Natural killer cell treated with Interleukin-12 subunit alpha and Interleukin-12 subunit beta and Interleukin-15 and Interleukin-18, amount 100 ng/mL, for 72 hours (primary cell): ENCODE measurements at places on chromosomes 3 and 15. TPM values are rescaled to one million over a fixed set of nuclear protein-coding genes. Genes with fewer than 3 reads are reported as not detected.
A peak's percentile ranks its signal among the peaks of the same experiment; 100 is the strongest.

The CPLX3 gene
- total RNA-seq = 0.43 TPM

The LARP6 gene
- not detected for total RNA-seq

The MOBP gene
- total RNA-seq = not detected

The TGM5 gene
- 0.95 TPM for total RNA-seq

The CACNA2D2 gene
- 1.7 TPM for total RNA-seq

The QRICH1 gene
- total RNA-seq = 127 TPM

The FMN1 gene
- total RNA-seq = 2.6 TPM

GRCh38 chr3:98966862-98967546 is 65.5 kb upstream of the DCBLD2 start:
- no peaks in the 10 kb centered on the region for H3K4me1 ChIP-seq
- no peak overlapping the region for H3K27ac ChIP-seq
- H3K27me3 ChIP-seq = no peaks in the 10 kb centered on the region
- no peaks in the 10 kb centered on the region for H3K36me3 ChIP-seq
- no peak for DNase-seq
- H3K4me3 ChIP-seq = no peak overlapping the region

GRCh38 chr15:40339621-40339945 is 1.2 kb downstream of the CCDC9B start:
- H3K36me3 ChIP-seq = no peaks in the 10 kb centered on the region
- H3K4me1 ChIP-seq = peaks cover 9% of the 10 kb centered on the region
- peaks cover 2% of the 10 kb centered on the region for H3K27me3 ChIP-seq
- no peak for DNase-seq
- no peak overlapping the region for H3K4me3 ChIP-seq

- DNase-seq = no peak
- H3K27ac ChIP-seq = no peak overlapping the region
- peaks cover 14% of the 10 kb centered on the region for H3K4me1 ChIP-seq
- peaks cover 4% of the 10 kb centered on the region for H3K36me3 ChIP-seq
- H3K27me3 ChIP-seq = no peaks in the 10 kb centered on the region
- H3K4me3 ChIP-seq = no peak overlapping the region
Observed at GRCh38 chr15:65550681-65551098, 20.4 kb downstream of the HACD3 start.

- no peak overlapping the region for H3K4me3 ChIP-seq
- no peak overlapping the region for H3K27ac ChIP-seq
- no peaks in the 10 kb centered on the region for H3K36me3 ChIP-seq
- H3K4me1 ChIP-seq = no peaks in the 10 kb centered on the region
Observed at GRCh38 chr3:131733086-131733841, 230.5 kb upstream of the MRPL3 start.

DNA sequence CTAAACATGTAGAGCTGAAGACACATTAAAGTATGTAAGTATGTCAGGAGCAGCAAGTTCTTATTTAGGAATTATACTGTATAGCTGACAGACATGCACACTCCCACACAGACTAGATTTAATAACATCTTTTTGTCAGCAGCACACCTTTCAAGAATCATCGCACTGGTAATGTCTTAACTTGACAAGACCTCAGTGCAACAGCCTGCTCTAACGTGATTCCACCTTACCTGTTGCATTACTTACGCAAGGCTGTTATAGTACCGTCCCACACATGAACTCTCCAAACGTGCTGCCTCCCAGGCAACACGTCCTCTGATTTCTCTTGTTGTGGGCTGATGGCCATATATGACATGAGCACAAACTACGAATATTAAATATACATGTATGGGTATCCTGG is 11.9 kb downstream of the CHRM5 start:
- no peak overlapping the region for H3K27ac ChIP-seq
- H3K27me3 ChIP-seq = no peaks in the 10 kb centered on the region
- H3K4me3 ChIP-seq = no peak overlapping the region
- H3K4me1 ChIP-seq = peaks cover 10% of the 10 kb centered on the region
- H3K36me3 ChIP-seq = no peaks in the 10 kb centered on the region
- no peak for DNase-seq

DNA sequence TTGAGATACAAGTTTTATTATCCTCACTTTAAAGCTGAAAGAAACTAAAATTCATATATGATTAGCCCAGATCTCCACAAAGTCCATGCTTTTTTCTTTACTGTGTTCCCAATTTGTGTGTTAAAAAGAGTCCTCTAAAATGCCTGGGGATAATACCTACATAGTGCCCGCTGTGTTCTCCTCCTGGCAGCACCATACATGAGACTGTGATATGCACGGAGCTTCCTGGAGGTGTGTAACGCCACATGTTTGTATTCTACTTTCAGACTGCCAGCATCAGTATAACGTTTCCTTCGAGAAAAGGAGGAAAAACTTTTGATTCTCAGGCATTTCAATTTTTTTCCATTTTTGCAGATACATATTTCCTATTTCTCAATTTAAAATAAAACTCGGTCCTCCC is 273.3 kb upstream of the TGFBR2 start:
- no peak for DNase-seq
- peaks cover 8% of the 10 kb centered on the region for H3K36me3 ChIP-seq
- H3K4me1 ChIP-seq = peaks cover 5% of the 10 kb centered on the region

DNA sequence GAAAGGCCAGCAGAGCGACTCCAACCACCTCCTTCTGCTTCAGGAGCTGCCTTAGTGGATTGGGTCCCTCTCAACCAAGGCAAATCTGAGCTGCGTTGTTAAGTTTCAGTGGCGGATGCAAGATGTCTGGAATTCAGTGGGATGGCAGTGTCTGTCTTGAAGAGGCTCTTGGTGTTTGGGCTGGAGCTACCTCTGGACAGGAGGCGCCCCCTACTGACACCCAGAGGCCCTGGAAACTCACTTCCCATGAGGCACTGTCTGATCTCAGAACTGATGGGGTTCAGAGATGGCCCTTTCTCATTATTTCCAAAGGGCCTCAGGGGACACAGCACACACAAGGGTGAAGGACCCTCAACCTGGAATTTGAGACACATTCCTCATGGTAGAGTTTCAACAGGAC is 6.0 kb upstream of the SLC28A1 start:
- H3K4me3 ChIP-seq = no peak overlapping the region
- no peak overlapping the region for H3K27ac ChIP-seq
- no peaks in the 10 kb centered on the region for H3K36me3 ChIP-seq
- H3K4me1 ChIP-seq = no peaks in the 10 kb centered on the region
- H3K27me3 ChIP-seq = peaks cover 3% of the 10 kb centered on the region
- DNase-seq = no peak

DNA sequence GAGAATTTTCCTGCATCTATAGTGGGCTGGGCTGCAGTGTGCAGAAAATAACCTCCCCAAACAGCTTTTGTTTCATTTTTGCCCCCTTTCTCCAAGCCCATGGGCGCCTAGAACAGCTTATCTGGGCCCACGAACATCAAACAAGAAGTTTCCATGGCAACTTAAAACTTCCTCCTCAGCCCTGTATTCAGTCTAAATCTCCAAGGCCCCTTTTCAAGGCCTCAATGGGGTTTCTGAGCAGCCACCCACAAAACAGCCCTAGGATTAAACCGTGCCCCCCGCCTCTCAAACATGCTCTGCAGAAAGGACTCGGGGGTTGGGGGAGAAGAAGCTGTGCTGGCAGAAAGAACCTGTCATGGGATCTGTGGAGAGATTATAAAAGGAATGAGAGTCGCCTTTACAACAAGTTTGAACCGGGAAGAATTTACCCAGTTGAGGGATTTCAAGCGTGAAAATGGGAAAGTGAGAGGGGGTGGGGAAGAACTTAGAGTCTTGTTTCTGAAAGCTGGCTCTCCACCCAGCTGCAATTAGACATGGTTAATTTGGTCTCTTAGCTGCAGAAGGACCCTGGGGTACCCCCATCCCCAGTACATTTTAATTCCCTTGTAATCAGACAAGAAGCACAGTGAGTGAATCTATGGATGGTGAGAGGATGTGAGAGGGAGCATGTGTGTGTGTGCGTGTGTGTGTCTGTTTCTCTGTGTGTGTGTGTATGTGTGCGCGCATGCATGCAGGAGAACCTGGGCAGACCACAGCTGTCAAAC is 4.3 kb upstream of the FAM107A start:
- no peak for DNase-seq
- peaks cover 32% of the 10 kb centered on the region for H3K27me3 ChIP-seq
- peaks cover 23% of the 10 kb centered on the region for H3K4me1 ChIP-seq

GRCh38 chr3:42849017-42849416 is 26.7 kb downstream of the CYP8B1 start:
- H3K36me3 ChIP-seq = no peaks in the 10 kb centered on the region
- H3K27me3 ChIP-seq = no peaks in the 10 kb centered on the region
- no peak overlapping the region for H3K4me3 ChIP-seq
- peaks cover 29% of the 10 kb centered on the region for H3K4me1 ChIP-seq
- no peak overlapping the region for H3K27ac ChIP-seq

GRCh38 chr3:14991151-14991742 is 43.9 kb downstream of the NR2C2 start:
- no peak overlapping the region for H3K4me3 ChIP-seq
- no peaks in the 10 kb centered on the region for H3K27me3 ChIP-seq
- no peak overlapping the region for H3K27ac ChIP-seq
- peaks cover 41% of the 10 kb centered on the region for H3K4me1 ChIP-seq

- H3K4me3 ChIP-seq = peak within 1 kb of the TSS; percentile 93
- peaks cover 7% of the 10 kb centered on the region for H3K36me3 ChIP-seq
- H3K27me3 ChIP-seq = no peaks in the 10 kb centered on the region
- H3K27ac ChIP-seq = peak within 1 kb of the TSS; percentile 86
Observed at GRCh38 chr15:73994413-73994883, at the start of gene PML. Gene PML, plus strand, starts transcription at chr15:73994716. Its CDS starts 97 bp downstream, at chr15:73994813.

GRCh38 chr3:124587053-124587408 is 143.2 kb upstream of the UMPS start:
- H3K27me3 ChIP-seq = peaks cover 13% of the 10 kb centered on the region
- peaks cover 13% of the 10 kb centered on the region for H3K4me1 ChIP-seq
- no peaks in the 10 kb centered on the region for H3K36me3 ChIP-seq
- DNase-seq = no peak
- H3K27ac ChIP-seq = no peak overlapping the region
- no peak overlapping the region for H3K4me3 ChIP-seq

GRCh38 chr3:86963611-86964010 is 27.3 kb downstream of the VGLL3 start:
- H3K27me3 ChIP-seq = no peaks in the 10 kb centered on the region
- no peaks in the 10 kb centered on the region for H3K36me3 ChIP-seq
- no peak overlapping the region for H3K4me3 ChIP-seq
- no peak overlapping the region for H3K27ac ChIP-seq
- no peak for DNase-seq
- no peaks in the 10 kb centered on the region for H3K4me1 ChIP-seq
